Diencephalon (tissue), 1 donor: ENCODE measurements at places on chromosomes 5 and 9. TPM values are rescaled to one million over a fixed set of nuclear protein-coding genes. Genes with fewer than 3 reads are reported as not detected.

ORM2 gene
- total RNA-seq = not detected

OR1J2 gene
- not detected for total RNA-seq

IFNB1 gene
- not detected for total RNA-seq

CNTNAP3 gene
- 30.7 TPM for total RNA-seq

DMXL1 gene
- total RNA-seq = 107 TPM

JADE2 gene
- total RNA-seq = 5.8 TPM

CDO1 gene
- 125 TPM for total RNA-seq

FCN2 gene
- total RNA-seq = not detected

CENPK gene
- total RNA-seq = 12.0 TPM

SSBP2 gene
- total RNA-seq = 100 TPM

LCN15 gene
- not detected for total RNA-seq

PPP2R2B gene
- total RNA-seq = 134 TPM

CTXN3 gene
- 8.5 TPM for total RNA-seq

TEX48 gene
- not detected for total RNA-seq

OR1Q1 gene
- not detected for total RNA-seq

RASEF gene
- 1.4 TPM for total RNA-seq

NMUR2 gene
- not detected for total RNA-seq

IFNA21 gene
- total RNA-seq = not detected

ATP10B gene
- total RNA-seq = 2.8 TPM

QSOX2 gene
- 10.8 TPM for total RNA-seq

TRIM7 gene
- 1.6 TPM for total RNA-seq

TRPM3 gene
- total RNA-seq = 36.4 TPM

PTPN3 gene
- total RNA-seq = 23.5 TPM

ITK gene
- total RNA-seq = 0.23 TPM

DMGDH gene
- 3.7 TPM for total RNA-seq

COL5A1 gene
- total RNA-seq = 6.9 TPM

ADAMTS16 gene
- 3.5 TPM for total RNA-seq

FAXDC2 gene
- total RNA-seq = 4.6 TPM
